ENCODE measurements at places on chromosomes 6 and 20.
A peak's percentile ranks its signal among the peaks of the same experiment; 100 is the strongest.

- DNase-seq = no peak
Measured at GRCh38 chr6:47402081-47402480, 75.5 kb upstream of the CD2AP start.

DNA sequence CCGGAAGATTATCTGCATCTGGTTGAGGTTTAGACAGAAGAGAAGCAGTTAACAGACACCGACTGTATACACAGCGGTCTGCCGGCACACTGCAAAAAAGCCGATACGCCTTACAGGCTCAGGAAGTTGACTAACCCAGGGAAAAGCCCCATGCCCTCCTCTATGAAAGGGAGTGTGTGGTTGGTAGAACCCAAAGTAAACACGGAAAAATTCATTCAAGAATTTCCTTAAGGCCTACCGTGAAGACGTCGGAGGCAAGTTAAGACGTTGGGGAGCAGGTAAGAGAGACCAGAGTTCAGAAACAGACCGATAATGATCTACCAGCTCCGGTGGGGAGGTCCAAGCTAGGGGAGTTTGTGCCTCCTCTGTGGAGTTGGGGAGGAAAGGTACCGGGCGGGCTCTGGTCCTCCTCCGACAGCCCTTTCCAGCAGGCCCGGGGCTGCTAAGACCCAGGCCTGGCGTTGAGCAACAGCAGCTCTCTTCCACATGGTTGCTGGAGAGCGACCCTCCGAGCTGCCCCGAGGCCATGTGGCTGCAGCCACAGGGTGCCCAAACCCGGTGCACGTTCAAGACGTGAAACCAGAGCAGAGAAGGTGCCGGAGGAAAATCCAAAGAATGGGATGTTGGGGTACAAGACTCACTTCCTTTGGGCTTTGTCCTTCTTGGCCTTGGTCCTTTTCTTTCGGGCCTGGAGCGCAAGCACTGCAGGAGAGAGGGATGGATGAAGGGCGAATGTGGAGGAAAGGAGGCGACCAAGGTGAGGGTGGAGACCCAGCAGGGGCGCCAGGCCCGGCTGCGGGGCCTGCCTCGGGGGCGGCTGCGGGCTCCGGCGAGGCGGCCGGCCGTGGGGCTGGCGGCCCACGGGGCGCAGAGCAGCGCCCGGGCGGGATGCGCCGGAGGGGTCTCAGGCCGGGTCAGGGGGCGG, 809 bp downstream of the SRPK1 start:
- peak; percentile 55 for DNase-seq

DNA sequence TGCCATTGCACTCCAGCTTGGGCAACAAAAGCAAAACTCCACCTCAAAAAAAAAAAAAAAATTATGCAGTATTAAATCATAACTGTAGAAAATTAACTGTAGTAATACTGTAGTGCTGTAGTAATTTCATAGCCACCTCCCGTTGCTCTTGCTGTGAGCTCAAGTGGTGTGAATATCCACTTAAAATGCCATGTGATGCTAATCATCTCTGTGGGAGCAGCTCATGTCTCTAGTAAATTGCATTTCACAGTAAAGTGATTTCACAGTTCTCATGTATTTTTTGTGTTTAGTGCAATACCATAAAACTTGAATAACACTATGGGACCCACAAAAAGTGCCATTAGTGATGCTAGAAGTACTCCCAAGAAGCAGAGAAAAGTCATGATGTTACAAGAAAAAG, 14.4 kb upstream of the FAM217A start:
- no peak for DNase-seq

GRCh38 chr6:113271437-113271836, 585.7 kb upstream of the MARCKS start:
- no peak for DNase-seq

DNA sequence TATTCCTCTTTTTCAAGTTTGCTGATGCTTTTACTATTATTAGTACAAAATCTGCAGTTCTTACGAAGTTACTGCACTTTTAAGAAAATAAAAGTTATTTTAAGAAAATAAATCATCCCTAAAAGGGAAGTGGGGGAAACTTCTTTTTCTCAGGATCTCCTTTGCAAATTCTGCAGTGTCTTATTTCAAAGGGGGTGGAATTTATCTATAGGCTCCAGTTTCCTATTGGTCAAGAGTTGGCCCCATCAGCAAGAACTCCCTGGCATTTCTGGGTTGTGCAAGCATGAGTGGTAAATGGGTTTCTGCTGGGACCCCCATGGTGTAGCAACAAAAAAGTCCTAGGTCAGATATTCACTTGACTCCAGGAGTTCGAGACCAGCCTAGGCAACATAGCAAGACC, 136.3 kb upstream of the PRDM1 start:
- no peak for DNase-seq

DNA sequence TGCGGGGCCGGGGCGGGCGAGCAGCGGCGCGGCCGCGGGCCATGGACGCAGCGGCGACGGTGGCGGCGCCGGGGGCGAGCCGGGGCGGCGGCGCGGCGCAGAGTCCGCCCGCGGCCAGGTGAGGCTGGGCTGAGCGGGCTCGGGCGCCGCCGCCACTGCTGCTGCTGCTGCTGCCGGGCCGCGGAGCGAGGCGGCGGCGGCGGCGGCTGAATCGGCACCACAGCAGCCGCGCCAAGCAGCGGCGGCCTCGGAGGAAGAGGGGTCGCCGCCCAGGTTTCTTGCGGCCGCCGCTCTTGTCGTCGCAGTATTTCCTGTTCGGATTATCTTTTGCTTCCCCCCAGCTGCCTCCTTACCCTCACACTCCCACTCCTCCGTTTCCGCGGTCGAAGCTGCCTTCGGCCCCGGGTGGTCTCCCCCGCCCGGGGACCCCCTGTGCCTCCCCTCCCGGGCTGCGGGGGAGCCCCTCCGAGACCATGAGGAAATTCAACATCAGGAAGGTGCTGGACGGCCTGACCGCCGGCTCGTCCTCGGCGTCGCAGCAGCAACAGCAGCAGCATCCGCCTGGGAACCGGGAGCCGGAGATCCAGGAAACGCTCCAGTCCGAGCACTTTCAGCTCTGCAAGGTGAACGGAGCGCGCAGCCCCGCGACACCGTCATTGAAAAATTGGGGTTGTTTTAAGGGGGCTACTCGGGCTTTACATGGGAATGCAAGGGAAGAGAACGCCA, at the start of gene STXBP5:
TSS of gene STXBP5 (plus strand) at position 358 of the 726 bp plus-strand sequence. CDS start at position 474, 116 bp downstream.
- peak; percentile 44 for DNase-seq

GRCh38 chr6:81761197-81761596, 8.7 kb upstream of the TENT5A start:
- DNase-seq = no peak

GRCh38 chr6:36856277-36856676, 17.0 kb upstream of the CPNE5 start:
- DNase-seq = no peak

DNA sequence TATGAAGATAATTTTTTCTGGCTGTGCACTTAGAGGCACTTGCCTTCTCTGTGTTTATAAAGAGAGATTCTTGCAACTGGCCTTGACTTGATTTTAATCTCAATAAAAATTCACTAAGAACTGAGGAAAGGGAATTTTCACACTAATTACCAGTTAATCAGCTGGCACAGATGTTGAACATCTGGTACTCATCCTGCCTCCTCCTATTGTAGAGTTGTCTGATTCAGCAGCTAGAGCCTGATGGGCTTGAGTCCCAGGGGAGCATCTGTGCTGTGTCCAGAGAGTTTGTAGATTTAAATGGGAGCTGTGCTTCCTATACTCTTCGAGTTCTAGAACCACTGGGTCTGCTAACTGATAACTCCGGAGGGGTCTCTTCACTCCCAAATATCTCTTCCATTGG, 284.4 kb upstream of the RNF24 start:
- no peak for DNase-seq

GRCh38 chr6:47066418-47066817, 24.3 kb upstream of the ADGRF1 start:
- DNase-seq = no peak

DNA sequence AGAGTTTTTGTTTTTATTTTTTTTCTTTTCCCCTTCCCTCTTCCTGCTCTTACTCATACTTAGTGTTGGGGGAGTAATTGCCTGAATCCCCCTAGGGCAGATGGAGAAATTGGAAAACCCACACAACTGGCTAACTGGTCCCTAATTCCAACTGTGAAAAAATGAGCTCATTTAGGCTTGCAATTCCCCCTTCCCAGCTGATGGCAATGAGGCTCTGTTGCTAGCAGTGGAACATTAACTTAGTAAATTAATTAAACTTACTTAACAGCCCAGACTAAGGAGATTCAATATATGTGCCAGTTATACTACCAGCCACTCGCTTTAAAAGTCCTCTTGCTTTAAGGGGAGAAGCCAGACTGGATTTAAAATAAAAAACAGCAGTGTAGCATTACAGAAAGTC, 76.6 kb downstream of the PKHD1 start:
- DNase-seq = no peak

DNA sequence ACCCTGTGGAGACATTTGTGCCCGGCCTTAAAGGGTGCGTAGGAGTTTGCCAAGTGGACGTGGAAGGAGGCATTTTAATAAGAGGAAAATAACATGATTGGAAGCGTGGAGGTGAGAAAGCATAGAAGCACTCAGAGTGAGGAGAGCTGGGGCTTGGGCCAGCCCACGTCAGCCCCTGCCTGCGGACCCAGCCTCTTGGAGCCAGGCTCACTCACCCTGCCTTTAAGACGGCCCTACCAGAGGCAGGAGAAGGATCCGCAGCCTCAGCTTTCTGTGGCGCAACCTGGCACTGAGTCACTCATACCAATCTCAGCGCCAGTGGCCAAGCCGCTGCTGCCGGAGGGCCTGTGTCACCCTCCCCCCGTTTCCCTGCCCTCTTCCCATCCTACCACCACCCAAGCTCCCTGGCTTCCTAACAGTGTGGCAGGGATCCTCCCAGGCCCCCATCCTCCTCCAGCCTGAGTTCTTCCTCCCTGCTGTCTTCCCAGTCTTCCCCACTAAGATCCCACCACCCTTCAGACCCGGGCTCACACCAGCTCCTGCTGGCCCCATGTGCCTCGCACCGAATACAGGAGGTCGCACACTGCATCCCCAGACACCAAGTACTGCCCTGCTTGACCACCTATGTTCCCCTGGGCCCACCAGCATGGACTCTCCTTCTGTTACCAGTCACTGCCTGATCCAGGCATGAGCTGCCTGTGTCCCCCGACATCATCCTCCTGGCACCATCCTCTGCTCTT, 285.2 kb downstream of the UST start:
- DNase-seq = peak; percentile 30

GRCh38 chr6:127100510-127101140, 17.8 kb upstream of the RSPO3 start:
- no peak for DNase-seq

DNA sequence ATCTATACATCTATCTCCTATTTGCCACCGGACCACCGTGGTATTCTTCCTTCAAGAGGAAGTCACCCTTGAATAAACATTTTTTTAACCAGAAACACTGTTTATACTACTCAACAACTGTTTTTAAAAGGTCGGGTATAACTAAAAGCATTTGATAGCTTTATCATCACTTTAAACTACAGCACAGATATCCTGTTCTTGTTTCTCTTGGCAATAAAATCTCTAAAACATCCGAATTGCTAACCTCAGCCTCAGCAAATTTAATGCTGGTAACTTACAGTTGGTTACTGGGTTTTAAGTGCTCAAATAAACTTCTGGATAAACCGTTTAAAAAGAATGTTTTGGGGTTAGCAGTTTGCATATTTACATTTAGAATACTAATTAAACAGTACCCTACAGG, 20.4 kb downstream of the ZUP1 start:
- DNase-seq = no peak
